ENCODE measurements at places on chromosomes 16 and 17. TPM values are rescaled to one million over a fixed set of nuclear protein-coding genes. Genes with fewer than 3 reads are reported as not detected.

RASL10B gene
- total RNA-seq = 0.37 TPM

FOXN1 gene
- total RNA-seq = not detected

GPR179 gene
- not detected for total RNA-seq

NPIPA1 gene
- 182 TPM for total RNA-seq

INCA1 gene
- total RNA-seq = not detected

- no peak for DNase-seq
These were observed 2.9 kb upstream of the CXCL16 start for GRCh38 chr17:4742629-4743028.

DNA sequence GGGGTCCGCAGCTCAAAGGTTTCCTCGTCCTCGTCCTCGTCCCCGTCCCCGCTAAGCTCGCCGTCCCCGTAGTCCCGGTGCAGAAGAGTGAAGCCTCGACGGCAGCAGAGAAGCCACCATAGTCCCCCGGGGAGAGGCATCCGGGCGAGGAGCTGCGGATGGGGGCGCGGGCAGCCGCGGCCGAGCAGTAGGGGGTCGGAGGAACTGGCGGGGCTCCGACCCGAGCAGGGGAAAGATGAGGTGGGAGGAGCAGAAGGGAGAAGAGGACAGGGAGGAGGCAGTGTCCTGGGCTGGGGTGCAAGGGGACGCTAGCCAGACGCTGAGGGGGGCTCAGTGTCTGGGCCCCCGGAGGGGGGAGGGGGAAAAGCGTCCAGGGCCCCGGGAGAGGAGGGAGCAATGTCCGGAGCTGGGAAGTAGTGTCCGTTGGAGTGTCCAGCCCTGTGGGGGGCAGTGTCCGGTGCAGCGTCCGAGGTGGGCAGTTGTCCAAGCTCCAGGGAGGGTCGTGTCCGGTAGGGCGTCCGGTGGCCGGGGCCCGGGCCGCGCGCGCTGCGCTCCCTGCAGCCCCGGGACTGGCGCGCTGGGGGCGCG, at the start of gene PLEKHH3:
TSS of gene PLEKHH3 (minus strand) at position 571 of the 588 bp plus-strand sequence. CDS start at position 140, 431 bp downstream.
- DNase-seq = no peak

GRCh38 chr17:27491713-27492190, 35.5 kb downstream of the KSR1 start:
- DNase-seq = no peak

DNA sequence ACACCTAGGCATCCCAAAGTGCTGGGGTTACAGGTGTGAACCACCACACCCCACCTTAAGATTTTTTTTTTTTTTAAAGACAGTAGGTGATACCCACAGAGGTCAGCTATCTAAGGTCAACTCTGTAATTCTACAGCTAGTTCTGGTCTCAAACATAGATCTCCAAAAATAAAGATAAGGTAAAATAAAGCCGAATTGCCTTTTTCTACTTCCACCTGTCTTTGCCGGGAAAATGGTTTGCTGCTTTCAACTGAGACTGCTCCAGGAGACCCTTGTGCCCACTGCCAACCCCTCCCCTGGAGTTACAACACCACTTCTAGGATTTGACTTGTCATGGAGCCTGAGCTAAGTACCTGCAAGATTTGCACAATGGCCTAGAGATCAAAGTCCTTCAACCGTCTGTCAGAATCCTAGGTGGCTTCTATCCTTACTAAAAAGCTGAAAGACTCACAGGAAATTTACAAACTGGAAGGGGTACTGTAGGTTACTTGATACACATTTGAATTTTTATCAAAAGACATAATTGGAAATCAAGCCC, 4.7 kb upstream of the CNOT1 start:
- DNase-seq = peak; percentile 27

- DNase-seq = no peak
These were observed 25.5 kb upstream of the LRRC75A start for GRCh38 chr17:16517477-16517876.

DNA sequence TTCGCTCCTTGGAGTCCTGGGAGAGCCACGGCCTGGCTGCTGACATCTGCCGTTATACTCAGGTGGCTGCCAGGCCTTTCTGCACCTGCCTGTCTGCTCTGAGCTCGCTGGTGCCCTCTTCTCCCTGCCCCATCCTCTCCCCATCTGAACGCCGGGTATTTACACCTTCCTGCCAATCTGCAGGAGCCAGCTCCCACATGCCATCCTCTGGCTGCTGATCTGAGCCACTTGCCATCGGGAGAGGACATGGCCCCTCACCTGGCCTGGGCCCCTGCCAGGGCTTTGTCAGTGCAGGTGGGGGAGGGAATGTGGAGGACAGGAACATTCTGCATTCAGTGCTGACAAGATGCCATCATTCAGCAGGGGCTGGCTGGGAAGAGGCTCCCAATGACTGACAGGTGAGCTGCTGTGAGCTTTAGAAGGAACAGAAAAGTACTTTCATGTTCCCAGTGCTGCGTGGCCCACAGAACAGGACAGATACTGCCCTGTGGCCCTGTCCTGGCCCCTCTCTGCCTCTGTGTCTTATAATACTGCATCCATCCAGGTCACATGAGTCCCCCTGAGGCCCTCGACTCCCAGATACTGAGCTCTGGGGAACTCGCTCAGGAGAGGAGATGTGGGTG, 96.3 kb upstream of the ZNF469 start:
- DNase-seq = no peak

DNA sequence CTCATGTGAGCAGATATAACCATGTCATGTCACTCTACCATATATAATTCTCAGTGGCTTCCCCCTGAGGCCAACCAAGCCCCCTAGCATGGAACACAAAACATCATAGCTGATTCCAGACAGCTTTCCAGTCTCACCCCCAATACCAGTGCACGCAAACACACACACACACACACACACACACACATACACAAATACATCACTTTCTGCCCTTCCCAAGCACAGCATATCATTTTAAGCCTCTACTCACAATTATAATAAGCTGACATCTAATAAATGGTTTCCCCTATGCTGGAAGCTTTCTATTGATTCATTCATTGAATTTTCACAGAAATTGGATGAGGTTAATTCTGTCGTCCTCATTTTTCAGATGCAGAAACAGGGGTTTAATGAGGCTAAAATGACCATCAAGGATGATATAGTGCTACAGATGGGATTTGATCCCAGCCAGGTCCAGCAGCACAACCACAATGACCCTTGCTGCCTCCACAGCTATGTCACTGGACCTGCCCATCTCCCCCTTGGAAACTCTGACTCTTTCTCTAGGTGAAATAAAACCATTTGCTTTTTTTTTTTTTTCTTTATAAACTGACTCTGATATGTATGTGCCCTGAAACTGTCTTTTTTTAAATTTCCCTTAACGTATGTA, 131.1 kb downstream of the TMEM114 start:
- DNase-seq = no peak

DNA sequence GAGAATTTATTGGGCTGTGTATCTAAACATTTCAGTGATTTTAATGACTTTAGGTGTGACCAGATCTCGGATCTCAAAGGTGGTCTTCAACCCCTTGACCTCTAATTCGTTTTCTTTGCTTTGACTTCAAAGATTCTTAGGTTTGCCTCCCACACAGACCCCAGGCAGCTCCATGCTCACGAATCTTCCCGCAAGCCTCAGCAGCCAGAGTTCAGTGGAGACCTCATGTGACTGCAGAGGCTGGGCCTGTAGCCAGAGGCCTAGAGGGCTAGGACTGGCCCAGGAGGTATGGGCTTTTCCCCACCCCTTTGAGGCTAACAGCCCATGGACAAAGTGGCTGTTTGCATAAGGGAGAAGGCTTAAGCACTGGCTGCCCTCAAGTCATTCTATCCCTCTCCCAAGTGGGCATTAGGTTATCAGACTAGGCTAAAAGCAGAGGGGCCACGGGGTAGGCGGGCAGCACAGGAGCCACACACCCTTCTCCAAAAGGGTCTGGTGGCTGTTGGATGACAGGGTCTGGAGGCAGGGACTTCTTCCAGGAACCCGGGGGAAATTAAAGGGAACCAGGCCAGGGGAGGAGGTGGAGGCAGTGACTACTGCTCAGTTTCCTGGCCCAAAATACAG, 3.0 kb downstream of the HIRIP3 start:
- no peak for DNase-seq

- DNase-seq = no peak
These were observed 13.7 kb upstream of the WIPI1 start for GRCh38 chr17:68470961-68471360.

- peak; percentile 23 for DNase-seq
These were observed 8.2 kb downstream of the TBX21 start for GRCh38 chr17:47741109-47741792.

DNA sequence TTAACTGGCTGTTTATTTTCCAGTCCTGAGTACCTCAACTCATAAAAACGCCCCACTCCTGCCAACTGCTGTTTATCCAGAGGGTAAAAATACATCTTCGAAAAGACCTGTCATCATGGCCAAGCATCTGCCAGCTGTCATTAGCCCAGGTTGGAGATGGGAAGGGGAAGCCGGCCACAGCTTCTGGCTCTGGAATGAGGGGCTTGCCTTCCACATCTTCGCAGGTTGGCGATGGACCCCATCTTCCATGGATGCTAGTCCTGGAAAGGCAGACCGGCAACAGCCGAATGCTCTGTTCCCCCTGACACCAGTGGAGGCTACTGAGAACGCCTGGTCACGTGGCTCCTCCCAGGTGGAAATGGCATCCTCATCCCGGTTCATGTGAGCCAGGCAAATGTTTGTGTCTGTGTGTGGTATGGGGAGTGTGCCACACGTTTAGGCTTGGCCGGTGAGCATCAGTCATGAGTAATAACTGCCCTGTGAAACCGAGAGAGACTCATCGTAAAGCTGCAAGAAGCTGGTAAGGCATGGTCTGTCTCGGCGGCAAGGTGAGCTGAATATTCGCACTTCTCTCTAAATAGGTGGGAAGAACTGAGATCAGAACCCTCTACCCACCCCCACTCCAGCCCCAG, 420 bp upstream of the KRTAP17-1 start:
- DNase-seq = no peak

DNA sequence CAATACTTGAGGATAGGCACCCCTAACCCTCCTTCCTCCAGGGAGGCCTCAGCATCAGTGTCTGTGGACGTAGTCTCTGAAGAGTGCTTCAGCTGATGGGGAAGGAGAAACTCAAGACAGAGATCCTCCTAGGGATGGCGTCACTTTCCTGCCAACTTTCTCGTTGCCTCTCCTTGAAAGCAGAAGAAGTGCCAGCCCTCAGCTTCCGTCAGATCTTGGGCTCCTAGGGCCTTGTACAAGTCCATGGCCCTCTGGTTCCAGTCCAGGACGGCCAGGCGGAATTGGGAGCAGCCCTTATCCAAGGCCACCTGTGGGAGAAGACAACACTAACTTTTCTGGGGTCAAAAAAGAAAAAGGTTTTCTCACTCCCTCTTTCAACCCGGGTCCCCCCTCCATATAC, 1.3 kb downstream of the SAT2 start:
- DNase-seq = no peak

Measured in stomach (tissue), 19 donors.